ENCODE measurements at places on chromosomes 7 and 10. TPM values are rescaled to one million over a fixed set of nuclear protein-coding genes. Genes with fewer than 3 reads are reported as not detected.
A peak's percentile ranks its signal among the peaks of the same experiment; 100 is the strongest.

GRCh38 chr10:48336978-48337599 lies 30.6 kb downstream of the MAPK8 start:
- DNase-seq, result no peak

DNA sequence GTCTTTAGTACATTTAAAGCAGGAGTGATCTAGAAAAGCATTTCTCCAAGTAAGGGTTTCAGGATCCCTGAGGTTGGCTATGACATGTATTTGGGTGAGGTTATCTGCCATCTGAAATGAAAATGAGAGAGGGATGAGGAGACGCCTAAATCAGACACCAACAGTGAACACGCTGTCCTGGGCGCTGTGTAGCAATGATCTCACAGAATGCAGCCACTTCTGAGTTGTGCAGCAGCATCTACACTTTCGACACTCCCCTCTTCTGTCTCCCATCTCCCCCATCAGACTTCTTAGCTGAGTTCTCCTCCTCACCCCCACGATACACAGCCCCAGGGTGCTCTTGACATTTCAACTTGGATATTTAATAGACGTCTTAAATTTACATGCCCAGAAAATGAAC lies 95.4 kb downstream of the SVIL start:
- DNase-seq, result no peak

GRCh38 chr7:106895246-106895864 lies 30.3 kb downstream of the PIK3CG start:
- DNase-seq, result no peak

GRCh38 chr10:102233997-102234396 lies 7.3 kb downstream of the PITX3 start:
- no peak for DNase-seq

DNA sequence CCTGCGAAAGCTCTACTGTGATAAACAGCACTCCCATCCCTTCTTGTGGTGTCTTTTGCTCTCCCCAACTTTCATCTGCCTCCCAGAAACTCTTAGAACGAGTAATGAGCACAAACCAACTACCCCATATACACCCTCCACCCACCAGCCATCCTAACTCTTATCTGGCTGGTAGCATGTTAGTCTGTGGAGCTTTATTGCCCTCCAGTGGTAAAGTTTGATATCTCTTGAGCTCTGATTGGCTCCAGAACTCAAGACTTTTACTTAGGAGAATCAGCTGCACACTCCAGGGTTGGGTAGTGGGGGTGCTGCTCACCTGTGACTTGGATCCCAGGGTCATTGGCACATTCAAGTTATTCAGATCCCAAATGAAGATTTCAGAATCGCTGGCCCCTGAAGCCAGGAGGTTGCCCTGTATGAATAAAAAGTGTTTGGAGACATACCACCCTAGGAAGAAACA lies 10.9 kb downstream of the SEC31B start:
- DNase-seq, result peak; percentile 67

DNA sequence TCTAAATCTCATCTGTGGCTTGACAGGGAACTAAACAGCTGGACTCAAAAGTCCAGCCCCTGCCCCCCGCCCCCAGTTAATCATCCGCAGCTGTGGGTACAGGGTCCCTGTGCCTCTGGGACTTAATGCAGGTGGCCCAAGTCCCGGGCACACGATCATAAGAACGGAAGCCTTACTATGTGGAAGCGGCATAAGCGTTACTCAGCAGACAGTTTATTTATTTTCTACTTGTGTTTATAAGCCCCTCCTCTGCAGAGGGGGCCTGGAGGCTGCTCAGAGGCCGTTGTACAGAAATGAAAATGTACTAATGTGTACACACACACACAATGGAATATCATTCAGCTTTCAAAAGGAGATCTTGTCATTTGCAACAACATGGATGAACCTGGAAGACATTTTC lies 158.0 kb upstream of the TNS3 start:
- no peak for DNase-seq

GRCh38 chr7:39353615-39354376 lies 212.4 kb upstream of the YAE1 start:
- DNase-seq, result no peak

DNA sequence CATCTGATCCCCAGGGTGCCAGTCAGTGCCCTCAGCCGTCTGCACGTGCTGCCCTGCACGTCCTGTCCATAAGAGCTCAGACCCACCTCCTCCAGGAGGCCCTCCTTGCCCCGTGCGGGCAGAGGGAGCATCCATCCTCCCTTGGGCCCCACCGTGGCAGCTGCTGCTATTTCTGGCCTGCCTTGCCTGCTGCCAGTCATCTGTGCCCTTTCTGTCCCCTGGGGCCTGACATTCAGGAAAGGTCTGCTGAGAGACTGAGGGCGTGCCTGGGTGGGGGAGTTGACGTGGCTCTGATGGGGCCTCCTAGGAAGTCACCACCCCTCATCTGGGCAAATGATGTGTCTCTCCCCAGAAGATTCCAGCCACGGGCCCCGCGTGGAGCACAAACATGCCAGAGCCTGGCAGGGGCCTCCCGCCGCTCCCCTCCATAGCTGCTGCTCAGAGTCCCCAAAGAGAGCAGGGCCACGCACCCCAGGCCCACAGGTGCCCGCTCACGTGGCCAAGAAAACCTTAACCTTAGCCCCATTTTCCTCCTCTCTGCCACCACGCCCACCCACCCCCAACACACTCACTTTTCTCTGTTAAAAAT lies 21.8 kb downstream of the DPYSL4 start:
- no peak for DNase-seq

DNA sequence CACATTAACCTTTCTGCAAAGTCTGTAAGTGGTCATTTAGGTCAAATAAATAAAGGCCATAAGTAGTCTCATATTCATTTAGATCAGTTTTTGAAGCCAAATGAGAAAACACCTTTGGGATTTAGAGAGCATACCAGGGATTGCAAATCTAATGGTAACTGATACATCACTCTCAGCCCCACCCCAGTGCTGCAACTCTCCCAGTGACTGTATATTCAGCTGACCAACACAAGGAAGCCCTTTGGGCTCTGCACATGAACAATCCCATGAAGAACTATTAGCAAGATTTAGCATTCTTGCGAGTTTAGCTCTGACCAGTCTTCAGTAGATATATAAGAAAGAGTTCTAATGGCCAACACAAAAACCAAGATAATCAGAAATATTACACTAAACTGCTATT lies 252.3 kb downstream of the CSTF2T start:
- DNase-seq, result no peak

GRCh38 chr7:112789453-112789816 lies 758 bp downstream of the TMEM168 start:
- no peak for DNase-seq

DNA sequence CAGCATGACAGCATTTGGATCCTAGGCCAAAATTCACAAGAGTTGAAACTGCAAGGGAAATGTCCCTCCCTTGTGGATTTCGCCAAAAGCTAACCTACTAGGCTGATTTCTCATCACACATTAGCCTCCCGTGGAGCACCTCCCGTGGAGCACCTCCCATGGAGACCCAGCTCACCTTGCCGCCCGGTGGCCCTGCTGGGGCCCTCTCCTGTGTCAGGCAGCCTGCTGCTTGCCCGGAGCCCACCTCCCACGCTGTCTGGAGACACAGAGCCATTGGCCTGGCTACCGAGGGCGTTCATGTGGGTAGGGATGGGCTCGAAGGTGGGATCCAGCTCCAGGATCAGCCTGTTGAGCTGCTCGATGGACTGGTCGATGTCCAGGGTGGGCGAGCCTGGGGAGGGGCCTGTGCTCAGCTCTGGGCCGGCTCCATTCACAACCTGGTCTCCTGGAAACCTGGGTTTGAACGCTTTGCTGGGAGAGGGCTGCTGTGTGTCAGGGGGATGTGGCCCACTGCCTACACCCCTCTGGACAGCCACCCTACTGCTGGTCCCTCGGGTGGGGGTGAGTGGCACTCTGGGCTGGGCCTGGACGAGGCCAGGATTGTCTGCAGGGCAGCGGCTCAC lies 213.6 kb downstream of the TNS3 start:
- no peak for DNase-seq

DNA sequence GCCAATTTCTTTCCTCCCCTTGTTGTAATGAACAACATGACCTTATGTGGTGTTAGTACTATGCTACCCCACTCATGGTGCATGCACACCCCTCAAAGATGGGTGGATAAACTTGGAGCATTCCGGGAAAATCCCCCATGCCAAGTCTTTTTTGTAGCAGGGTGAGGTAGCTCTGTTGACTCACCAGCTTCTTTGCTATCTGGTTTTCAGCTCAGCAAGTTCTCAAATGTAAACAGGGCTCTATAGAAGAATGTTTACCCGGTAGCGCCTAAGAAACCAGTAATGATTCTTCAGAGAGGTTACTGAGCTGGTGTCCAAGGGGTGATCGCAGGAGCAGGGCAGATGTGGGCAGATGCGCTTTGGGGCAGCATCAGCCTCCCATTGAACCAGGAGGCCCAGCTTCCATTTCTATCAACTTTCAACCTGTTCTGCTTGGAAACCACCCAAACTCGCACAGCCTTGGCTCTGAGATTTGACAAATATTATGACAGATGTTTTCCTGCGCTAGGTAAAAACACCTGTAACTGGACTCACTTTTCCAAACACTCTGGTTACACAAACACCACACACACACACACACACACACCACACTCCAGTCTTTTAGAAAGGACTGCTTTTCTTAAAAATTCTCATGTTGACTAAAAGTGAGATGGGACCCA lies 87.8 kb downstream of the ZRANB1 start:
- DNase-seq, result no peak

DNA sequence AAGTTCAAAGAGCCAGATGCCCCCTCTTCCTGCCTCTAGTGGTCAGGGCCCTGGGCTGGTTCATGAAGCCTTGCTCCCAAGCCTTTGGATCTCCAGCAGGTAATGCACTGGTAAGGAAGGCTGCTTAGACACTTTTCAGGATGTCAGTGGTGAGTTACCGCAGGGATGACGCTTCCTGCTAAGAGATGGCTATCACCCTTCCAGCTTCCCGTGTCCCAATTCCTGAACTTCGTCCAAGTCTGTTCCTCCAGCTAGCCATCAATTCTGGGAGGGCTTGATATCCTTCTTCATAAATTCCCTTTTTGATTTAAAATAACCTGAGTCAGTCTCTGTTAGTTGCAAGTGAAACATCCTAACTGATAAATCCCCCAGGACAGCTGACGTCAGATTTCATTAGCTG lies 221.2 kb downstream of the PLXNA4 start:
- DNase-seq, result no peak

DNA sequence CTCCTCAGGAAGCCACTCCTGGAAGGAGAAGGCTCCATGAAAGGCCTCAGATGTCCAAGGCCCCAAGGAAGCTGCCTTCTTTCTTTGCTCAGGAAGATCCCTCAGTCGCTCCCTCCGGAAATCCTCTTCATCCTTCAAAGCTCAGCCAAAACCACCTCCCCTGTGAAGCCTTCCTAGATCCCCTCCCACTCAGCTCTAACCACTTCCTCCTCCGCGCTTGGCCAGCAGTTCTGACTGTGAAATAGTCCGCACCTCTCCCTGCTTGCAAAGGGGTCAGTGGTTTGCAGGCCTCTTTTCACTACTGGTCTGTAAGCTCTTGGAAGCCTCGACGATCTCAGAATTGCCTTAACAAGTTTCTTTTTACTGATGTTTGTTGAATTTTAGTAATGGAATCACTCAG lies 23.9 kb downstream of the PYROXD2 start:
- DNase-seq, result no peak

DNA sequence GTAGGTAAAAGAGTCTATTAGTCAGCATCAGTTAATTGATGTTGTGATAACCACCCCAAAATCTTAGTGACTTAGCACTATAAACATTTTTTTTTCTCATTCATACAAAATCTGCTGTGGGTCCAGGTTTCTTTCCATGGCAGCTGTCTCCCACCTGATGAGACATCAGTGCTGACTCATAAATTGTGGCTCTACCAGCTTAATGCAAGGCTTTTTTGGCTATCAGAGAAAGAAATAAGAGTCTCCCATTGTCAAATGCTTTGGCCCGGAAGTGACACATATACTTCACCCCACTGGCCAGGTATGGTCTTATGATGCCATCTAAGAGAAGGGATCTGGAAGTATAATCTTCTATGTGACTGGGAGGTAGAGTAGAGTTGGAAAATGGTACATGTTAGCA lies 14.5 kb downstream of the DNAJB9 start:
- DNase-seq, result no peak

GRCh38 chr10:130053561-130053960 lies 57.1 kb downstream of the C10orf143 start:
- DNase-seq, result no peak

DNA sequence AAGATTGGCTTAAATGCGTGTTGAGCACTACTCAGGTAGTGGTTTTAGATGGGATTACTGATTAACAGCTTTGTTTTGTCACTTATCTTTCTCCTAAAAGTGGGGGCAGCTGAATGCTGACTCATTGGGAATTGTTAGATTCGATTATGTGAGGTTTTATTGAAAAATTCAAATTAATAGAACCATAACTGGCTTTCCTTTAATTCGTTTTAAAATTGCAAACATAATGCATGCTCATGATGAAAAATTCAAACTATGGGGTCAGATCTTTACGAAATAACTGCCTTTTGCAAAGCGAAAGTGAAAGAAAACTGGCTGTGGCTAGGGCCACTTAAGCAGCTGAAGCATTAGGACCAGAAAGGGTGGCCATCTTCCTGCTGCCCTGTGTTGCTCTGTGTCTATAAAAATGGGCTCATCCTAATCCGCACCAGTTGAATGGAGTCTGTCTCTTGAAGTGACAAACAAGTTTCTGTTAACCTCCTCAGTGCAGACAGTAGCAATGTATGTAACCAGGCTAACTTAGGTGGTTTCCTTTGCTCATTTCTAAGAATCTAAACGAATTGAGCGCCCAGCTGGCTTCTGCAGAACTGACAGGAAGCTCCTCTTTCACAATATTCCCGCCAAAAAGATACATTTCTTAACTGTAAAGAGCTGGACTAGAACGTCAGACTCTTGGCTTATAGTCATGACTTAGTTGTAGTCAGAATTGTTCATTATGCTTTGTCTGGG lies 27.8 kb downstream of the DENND10 start:
- DNase-seq, result peak; percentile 50

GRCh38 chr7:21996641-21997040 lies 50.9 kb upstream of the CDCA7L start:
- DNase-seq, result no peak

GRCh38 chr7:150686030-150686631 lies 625 bp downstream of the GIMAP2 start:
- DNase-seq, result no peak

WEE2 gene
- not detected for total RNA-seq

CRYGN gene
- total RNA-seq, result not detected

CDK14 gene
- total RNA-seq, result 0.47 TPM

LZTS2 gene
- total RNA-seq, result 33.4 TPM

NPC1L1 gene
- total RNA-seq, result 0.19 TPM

RBM20 gene
- not detected for total RNA-seq

RTKN2 gene
- total RNA-seq, result 11.0 TPM

PDE1C gene
- total RNA-seq, result not detected

SEMA3D gene
- not detected for total RNA-seq
